ENCODE measurements at places on chromosomes 7 and 10.

DNA sequence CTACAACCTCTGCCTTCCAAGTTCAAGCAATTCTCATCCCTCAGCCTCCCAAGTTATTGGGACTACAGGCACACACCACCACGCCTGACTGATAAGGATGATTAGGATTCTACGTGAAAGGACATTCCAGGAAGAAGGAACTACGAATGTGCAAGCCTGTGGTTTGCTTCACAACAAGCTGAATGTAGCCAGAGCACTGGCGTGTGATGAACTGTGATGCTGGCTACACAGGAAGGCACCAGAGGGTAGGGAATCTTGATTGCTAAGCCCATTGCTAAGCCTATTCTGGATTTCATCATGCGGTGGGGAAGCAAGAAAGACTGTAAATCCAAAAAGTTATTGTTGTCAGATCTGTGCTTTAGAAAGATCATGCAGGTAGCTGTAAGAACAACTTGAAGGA is 72.3 kb upstream of the SRRM3 start:
- no peak for DNase-seq

GRCh38 chr10:7525314-7526016 is 114.6 kb upstream of the SFMBT2 start:
- peak; percentile 25 for DNase-seq

DNA sequence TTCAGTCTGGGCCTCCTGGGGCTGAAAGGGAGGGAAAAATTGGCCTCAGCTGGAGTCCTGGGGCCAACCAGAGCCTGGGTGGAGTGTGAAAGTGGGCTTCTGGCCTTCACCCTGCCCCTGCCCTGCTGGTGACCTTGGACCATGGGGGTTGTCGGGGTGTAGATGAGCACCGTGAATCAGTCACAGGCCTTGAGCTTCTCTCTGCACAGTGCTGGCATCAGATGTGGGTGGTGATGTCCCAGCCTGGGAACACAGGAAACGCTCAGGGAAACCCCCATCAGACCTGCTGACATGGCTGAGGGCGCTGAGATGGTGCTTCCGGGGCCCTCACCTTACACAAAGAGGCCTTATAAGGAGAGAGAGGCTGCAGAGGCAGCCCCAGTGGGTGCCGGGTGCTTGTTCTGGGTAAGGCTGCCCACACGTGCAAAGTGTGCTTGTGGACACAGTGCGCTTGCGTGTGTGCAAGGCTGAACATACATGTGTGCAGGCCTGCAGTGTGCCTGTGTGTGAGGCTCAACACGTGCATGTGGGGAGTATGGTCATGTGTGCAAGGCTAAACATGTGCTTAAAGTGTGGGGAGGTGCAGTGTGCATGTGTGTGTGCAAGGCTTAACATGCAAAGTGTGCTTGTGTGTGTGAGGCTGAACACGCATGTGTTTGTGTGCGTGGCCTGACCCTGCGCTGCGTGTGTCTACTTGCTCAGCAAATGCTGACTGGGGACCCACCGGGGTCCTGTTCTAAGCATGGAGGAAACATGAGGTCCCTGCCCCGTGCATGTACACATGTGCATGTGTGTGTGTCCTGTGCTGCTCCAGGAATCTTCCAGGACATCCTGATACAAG is 6.5 kb downstream of the ARPC1B start:
- DNase-seq, result no peak

DNA sequence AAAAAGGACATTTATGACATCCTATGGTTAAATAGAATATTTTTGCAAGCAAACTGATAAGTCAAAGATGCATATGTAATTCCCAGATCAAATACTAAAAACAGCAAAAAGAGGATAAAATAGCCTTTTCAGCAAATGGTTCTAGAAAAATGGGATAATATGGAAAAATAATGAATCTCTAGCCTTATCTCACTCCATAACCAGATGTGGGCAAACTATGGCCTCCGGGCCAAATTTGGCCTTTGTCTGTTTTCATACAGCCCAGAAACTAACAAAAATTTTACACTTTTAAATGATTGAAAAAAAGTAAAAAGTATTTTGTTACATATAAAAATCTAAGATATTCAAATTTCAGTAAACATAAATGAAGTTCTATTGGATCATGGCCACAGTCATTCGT is 215.4 kb upstream of the PRSS1 start:
- DNase-seq, result no peak

- DNase-seq, result no peak
These were observed 368.9 kb downstream of the KCNMA1 start for GRCh38 chr10:77268721-77269120.

GRCh38 chr10:15141136-15142054 is 27.1 kb downstream of the NMT2 start:
- no peak for DNase-seq

DNA sequence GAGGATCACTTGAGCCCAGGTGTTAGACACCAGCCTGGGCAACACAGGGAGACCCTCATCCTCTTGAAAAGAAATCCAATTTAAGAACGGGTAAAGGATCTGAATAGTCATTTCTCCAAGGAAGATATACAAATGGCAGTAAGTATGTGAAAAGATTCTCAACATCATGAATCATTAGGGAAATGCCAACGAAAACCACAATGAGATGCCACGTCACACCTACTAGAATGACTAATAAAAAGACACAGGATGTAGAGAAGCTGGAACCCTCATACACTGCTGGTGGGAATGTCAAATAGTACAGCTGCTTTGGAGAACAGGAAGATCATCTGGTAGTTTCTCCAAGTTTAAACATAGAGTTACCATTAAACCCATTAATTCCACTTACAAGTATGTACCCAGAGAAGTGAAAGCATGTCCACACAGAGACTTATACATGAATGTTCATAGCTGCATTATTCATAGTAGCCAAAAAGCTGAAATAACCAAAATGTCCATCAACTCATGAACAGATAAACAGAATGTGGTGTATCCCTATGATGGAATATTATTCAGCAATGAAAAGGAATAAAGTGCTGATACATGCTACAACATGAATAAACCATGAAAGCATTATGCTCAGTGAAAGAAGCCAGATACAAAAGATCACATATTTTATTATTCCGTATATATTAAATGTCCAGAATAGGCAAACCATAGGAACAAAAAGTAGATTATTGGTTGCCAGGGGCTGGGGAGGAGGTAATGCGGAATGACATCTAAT is 13.1 kb upstream of the ZMIZ2 start:
- no peak for DNase-seq

- DNase-seq, result no peak
These were observed 79.8 kb upstream of the PDE1C start for GRCh38 chr7:32150039-32150438.

- no peak for DNase-seq
These were observed 23.2 kb downstream of the WAC start for GRCh38 chr10:28556142-28556541.

DNA sequence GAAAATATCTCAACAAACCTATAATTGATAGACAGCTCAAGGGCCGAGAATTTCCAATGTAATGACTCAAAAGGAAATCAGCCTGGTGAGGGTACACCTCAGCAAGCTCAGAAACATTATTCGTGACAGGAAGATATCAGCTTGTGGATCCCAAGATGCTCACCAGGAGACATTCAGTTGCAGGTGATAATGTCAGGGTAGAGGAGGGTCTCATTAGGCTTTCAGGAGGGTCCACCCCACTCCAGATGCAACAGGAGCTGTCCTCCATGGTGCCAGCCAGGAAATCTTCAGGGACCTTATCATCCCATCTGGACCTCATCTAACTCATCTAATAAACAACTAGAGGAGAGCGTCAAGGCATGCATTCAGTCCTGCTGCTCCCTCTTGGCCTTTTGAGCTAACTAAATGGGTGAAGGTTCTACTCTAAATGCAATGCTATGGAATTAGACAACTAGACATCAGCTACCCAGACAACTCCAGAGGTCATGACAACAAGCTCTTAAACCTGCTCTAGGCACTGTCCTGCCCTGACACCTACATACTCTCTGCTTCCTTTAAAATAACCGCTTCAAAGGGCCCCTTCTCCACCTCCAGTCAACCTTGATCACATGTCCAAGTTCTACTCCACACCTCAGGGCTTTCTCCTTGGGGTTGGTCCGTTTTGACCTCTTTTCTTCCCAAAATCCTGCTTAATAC is 4.3 kb upstream of the GIMAP5 start:
- DNase-seq, result no peak

DNA sequence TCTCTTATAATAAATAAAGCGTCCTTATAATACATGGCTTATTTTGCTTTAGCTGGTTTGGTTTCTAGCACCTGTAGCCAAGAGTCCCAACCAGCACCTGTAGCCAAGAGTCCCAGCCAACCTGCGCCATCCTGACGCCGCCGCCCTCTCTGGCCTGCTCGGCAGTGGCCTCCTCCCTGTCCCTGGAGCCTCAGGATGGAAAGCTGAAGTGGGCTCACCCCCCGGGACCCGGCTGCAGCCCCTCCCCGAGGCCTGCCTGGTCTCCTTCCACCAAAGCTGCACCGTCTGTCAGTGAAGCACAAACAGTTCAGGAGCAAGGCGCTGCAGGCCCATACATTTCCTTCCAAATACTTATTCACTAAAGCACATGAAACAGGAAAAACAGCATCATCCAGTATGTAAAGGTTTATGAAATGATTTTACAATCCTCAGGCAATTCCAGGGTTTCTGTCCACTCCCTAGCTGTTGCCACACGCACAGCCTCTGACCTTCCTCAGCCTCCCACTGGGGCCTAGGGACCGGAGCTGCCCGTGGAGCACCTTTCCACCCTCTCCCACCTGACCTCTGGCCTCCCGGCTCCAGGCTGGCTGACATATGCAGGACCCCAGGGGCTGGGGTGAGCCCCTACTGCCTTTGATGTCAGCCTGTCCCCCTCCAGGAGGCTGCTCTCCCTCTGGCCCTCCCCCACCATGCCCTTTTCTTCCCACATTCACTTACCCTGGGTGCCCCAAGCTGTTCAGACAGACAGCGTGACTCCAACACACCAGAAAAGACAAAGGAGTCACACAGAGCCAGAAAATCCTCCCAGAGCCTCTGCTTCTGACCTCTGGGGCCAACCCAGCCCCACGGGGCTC is 149.6 kb upstream of the PPP2R2D start:
- no peak for DNase-seq

GRCh38 chr7:75723444-75723843 is 15.3 kb downstream of the HIP1 start:
- DNase-seq, result no peak

GRCh38 chr10:58291538-58292174 is 22.7 kb downstream of the CISD1 start:
- no peak for DNase-seq

- DNase-seq, result no peak
These were observed 80.0 kb downstream of the SLC25A13 start for GRCh38 chr7:96241855-96242254.

DNA sequence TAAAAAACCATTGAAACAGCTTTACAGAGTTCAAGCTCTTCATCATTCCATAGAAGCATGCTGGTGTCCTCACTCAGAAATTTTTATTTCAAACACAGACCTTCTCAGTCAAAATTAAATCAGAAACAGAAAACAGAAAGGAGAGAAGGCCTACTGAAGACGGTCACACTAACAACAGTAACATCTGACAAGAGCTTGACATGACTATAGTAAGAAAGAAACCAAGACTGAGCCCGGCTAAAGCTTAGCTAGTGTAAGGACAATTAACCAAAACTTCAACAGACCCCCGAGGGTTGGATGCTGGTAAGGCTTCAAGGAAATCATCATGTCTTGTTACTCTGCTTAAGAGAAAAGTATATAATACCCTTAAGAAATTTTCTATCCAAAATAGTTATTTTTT is 38.6 kb downstream of the MTPN start:
- DNase-seq, result no peak

DNA sequence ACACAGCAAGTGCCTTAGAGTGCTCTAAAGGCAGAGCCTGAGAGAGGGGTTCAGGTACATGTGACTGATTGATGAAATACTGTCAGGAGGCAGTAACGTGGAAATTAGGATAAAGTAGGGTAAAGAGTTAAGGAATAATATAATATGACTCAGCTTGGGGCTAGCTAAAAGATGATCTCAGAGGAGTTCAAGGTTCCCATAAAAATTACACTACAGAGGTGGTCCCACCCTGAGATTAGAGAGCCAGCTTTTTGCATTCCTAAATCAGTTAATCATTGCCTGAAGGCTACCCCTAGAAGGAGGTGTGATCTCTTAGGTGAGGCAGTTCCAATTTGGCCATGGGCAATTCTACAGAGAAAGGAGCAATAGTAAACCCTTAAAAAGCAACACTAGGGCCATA is 5.8 kb downstream of the LIPJ start:
- no peak for DNase-seq

- DNase-seq, result no peak
These were observed 77.4 kb downstream of the WIPF3 start for GRCh38 chr7:29883462-29884398.

GRCh38 chr7:52009181-52009580 is 692.6 kb upstream of the COBL start:
- no peak for DNase-seq

DNA sequence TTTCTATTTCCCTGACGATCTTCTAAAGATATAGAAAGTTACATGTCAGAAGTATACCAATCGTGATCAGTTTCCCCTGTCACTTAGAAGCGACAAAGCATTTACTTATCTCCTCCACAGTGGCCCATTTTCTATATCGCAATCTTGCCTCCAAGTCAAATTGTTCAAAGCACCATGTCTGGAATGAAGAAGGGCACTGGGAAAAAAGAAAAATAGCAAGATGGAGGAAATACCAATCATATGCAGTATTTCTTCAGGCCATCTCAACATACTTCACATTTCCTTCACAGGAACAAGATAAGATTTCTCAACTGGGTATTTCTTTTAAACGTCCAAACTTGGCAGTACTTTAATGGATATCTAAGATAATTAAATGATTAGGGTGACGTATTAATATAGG is 63.3 kb upstream of the IL6 start:
- no peak for DNase-seq

GRCh38 chr10:88840104-88840503 is 11.5 kb downstream of the ANKRD22 start:
- DNase-seq, result no peak

DNA sequence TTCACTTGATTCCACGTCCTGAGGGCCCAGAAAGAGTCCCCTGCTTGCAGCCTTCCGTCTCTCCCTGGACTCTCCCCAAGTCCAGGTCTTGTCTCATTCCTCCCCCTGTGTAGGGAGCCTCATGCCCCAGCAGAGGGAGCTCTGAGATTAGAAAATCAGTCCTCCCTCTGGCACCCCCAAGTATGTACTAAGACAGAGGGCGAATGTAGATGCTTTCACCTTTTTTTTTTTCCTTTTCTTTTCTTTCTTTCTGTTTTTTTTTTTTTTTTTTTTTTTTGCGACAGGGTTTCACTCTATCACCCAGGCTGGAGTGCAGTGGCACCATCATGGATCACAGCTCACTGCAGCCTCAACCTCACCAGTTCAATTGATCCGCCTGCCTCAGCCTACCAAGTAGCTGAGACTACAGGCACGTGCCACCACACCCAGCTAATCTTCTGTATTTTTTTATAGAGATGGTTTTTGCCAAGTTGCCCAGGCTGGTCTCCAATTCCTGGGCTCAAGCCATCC is 10.3 kb downstream of the SFXN3 start:
- peak; percentile 69 for DNase-seq

GRCh38 chr10:43079856-43080255 is 3.0 kb downstream of the RET start:
- no peak for DNase-seq

DNA sequence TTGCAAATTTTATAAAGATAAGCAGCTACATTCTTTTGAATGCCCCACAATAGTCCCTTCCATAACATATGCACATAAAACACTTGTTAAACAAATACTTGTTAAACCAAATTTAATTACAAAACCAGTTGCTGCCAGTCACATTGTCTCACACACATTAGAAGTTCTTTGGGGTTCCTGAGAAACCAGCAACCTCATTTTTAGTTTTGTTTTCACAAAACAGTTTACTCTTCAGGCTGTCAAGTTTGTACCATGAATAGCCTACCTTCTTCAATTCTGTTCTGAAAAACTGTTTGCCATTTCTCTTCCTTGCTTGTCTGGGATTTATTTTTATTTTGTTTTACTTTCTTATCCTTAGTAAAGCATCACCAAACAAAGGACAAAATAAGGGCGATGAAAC is 176.5 kb upstream of the PHF14 start:
- DNase-seq, result no peak

Measured in CMK (cell line).